ENCODE measurements at places on chromosomes 1 and 21. TPM values are rescaled to one million over a fixed set of nuclear protein-coding genes. Genes with fewer than 3 reads are reported as not detected.

Gene CHODL
- total RNA-seq, result not detected

Gene ZBTB17
- 12.0 TPM for total RNA-seq

Gene GPR137B
- total RNA-seq, result 19.9 TPM

Gene UROD
- total RNA-seq, result 48.7 TPM

Gene FAM151A
- not detected for total RNA-seq

Gene CXADR
- 12.0 TPM for total RNA-seq

Gene IGSF5
- total RNA-seq, result not detected

Measured in A549 treated with RU486 at 1 μM for 4 hours (cell line).